ENCODE measurements at places on chromosomes 13 and 19.

DNA sequence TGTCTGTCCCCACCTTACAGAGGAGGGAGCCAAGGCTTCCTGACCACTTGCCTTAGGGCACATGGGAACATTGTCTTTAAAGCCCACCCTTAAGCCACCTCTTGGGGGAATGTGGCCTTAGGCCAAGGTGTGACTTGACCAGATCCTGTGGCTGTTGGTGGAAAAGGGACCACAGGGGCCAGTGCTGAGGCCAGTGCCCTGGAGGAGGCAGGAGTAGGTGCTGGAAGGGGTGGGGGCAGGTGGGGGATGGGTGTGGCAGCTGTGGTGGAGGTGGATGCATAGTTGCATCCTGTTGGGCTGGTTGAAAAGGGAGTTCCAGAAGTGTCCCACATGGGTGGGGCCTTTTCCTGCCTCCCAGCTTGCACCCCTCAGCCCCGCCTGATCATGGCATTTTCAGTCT is 44.8 kb downstream of the DNM2 start:
- no peak for DNase-seq

DNA sequence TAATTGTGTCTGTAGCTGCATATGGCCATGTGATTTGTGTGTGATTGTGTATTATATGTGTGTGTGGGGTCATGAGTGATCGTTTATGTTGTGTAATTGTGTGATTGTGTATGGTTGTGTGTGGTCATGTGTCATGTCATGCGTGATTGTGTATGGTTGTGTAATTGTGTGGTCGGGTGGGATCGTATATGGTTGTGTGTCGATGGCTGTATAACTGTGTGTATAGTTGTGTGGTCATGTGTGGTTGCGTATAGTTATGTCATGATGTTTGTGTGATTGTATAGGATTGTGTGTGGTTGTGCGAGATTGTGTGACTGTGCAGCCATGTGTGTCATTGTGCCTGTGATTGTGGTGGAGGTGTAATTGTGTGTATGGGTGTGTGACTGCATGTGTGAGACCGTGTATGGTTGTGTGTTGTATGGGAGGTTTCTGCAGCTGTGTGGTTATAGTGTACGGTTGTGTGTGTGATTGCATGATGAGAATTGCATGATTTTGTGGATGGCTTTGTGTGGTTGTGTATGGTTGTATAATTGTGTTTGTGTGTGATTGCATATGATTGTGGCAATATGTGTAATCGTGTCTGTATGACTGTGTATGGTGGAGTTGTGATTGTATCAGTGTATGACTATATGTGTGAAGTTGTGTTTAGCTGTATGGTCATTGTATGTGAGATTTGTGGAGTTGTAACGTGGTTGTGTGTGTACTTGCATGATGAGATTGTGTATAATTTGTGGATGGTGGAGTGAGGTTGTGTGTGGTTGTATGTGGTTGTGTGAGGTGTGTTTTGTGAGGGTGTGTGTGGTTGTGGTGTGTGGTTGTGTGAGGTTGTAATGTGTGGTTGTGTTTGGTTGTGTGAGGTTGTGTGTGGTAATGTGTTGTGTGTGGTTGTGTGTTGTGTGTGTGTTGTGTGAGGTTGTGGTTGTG is 2.2 kb downstream of the TMPRSS9 start:
- no peak for DNase-seq

GRCh38 chr19:18340190-18340989 is at the start of gene PGPEP1:
PGPEP1 (plus strand) TSS chr19:18340598; CDS start chr19:18340682, 84 bp downstream.
- DNase-seq = no peak

GRCh38 chr13:94120878-94121277 is 358.6 kb downstream of the DCT start:
- no peak for DNase-seq

DNA sequence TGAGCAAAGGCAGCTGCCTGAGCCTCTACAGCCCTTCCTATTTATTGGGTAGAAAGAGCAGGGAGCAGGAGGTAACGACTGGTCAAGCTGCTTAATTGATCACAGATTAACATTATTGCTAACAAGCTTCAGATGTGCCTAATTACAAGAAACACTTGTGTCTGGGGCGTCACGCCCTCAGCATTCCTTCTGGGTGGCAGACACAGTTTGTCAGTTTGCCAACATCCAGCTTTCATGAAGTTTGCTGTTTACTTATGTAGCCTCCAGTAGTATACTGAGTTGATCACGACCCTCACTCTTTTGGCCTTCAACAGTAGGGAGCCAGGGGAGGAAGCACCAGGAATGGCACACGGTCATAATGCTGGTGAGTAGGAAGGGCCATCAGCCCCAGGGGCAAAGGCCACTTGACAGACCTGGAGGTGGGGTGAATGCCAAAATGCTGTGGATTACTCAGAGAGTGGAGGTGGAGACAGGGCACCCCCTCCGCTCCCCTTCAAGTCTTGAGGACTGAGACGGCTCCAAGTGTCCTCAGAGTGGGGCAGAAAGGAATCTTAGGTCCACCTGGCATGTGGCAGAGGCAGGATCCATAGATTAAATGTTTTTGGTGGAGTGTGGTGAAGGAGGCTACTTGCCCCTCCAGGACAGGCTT is 34.9 kb upstream of the PSPC1 start:
- no peak for DNase-seq

DNA sequence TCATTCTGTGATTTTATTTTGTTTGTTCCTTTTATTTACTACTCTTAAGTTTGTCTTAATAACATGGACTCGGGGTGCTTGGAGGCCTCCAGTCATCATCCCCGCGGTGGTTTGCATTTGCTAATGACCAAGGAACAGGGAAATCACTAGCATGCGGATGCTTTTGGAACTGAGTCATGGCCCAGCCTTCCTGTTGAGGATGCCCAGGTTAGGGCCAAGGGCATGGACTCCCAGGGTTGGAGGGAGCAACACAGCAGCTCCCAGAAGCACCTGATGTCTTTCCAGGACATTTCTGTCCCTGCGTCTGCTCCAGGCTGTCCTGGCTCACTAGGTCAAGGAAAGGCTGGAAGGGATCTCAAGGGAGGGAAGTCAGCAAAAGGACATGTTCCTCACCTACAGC is 423.7 kb upstream of the TSHZ3 start:
- no peak for DNase-seq

- no peak for DNase-seq
Observed at GRCh38 chr13:105365021-105365550, 1170.4 kb downstream of the EFNB2 start.

DNA sequence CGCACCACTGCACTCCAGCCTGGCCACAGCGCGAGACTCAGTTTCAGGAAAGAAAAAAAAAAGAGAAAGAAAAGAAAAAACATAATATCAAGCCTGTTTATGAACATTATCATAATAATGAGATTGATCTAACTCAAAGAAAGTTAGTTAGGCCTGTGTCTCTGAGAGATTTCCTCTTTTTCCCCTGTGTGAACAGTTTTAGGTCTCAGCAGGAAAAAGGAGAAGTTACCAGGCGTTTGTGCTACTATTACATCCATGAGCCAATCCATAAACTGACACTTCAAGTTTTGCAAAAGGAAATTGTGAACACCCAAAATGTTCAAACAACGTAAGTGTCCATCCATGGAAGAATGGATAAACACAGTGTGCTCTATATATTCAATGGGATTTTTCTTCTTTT is 3.8 kb downstream of the TARM1 start:
- DNase-seq = no peak

GRCh38 chr13:58313219-58313618 is 681.7 kb downstream of the PCDH17 start:
- no peak for DNase-seq

- no peak for DNase-seq
Observed at GRCh38 chr13:34458756-34459715, 483.0 kb upstream of the NBEA start.

DNA sequence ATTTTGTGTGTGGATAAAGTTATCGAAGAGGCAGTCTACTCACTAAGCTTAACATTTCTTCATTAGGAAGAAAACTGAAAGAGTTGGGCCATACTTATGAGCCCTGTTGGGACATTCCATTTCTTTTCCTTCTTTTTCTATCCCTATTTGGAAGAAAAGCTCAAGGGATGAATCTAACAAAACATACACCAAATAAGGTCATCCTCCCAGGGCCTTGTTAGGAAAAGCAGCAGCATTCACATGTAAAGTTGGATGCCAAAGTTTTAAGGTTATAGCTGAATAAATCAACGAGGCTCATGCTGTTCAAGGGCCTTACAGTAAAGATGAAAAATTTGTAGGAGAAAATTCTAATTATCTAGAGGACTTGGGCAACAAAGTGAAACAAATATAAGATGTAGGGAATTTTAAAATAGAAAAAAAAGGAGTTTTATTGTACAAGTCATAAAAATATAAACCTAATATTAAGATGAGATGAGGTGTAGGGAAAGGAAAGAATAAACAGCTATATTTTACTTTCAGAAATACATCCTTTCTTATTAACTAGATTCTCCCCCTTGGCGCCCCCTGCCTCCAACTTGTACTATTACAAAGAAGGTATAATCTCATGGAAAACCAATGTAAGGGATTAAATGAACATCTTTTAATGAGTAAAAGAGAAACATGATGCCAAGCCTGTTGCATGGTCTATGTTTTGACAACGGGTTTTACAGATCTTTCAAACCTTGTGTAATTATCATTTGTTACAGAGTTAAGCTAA is 160.4 kb downstream of the PCDH20 start:
- DNase-seq = no peak

GRCh38 chr19:3189702-3190469 is 4.2 kb downstream of the NCLN start:
- no peak for DNase-seq

DNA sequence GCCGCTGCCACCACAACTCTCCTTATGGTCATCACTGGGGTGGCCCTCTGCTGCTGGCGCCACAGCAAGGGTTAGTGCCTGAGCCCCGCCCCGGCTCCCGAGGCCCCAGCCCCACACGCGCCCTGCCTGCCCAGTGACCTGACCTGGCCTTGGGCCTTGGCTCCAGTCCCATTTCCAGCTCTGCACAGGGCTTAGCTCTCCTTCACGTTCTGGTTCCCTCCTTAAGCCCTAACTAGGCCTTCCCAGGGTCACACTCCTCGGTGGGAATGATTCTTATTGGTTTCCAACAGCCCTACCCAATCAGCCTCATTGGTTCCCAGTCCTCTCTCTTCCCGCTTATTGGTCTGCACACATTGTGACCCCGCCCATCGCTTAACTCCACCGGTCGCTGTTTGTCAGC is 5.8 kb downstream of the KIRREL2 start:
- DNase-seq = no peak

GRCh38 chr19:18543814-18544475 is 572 bp upstream of the FKBP8 start:
- DNase-seq = no peak

DNA sequence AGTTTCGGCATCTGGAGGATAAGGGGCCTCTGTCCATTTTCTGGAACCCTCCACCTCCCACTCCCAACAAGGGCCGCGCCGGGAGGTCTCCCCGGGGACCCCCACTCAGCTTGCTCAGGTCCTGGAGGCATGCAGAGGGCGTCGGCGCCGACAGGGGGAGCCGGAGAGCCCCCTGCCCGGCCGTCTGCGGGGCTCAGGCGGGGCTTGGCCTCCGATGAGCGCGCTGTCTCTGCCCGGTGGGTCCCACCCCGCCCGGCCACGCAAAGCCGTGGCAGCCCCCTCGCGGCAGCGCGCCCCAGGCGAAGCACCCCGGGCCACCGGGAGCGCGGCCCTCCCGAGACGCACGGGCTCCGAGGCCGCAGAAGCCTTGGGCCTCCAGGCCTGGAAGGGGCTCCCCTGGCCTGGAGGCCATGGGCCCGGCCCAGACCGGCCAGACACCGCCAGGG is 149.7 kb upstream of the ZNF536 start:
- DNase-seq = no peak

- DNase-seq = no peak
Observed at GRCh38 chr13:56351041-56351440, 789.7 kb upstream of the PRR20A start.

- DNase-seq = no peak
Observed at GRCh38 chr19:12611361-12611699, 610 bp downstream of the ZNF791 start.

- DNase-seq = no peak
Observed at GRCh38 chr13:103272770-103273169, 206.6 kb upstream of the SLC10A2 start.

GRCh38 chr19:41699231-41699967 is 9.0 kb upstream of the CEACAM5 start:
- DNase-seq = no peak

DNA sequence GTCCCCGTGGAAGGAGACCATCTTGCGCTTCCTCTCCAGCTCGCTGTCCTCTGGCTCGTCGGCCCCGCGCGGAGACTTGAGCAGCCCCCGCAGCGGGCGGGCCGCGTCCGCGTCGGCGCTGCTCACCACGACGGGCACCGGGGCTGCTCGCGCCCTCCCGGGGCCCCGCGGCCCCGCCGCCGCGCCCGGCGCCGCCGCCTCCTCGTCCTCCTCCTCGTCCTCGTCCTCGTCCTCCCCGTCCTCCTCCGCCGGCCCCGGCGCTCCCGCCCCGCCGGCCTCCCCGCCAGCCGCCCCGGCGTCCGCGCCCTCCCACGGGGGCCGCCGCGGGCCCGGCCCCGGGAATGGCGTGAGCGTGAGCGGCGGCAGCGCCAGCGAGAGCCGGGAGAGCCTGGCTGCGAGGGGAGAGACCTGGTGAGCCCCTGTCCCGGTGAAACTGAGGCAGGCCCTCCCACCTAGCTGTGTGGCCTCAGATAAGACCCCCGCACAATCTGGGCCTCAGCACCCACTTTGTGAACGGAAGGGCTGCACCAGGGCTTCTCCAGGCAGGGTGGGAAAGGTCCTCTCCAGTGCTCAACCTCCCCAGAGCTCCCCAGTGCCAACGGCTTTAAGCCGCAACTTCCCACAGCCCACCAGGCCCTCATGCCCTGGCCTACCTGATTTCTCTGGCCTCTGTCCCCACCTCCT is 17.8 kb downstream of the LMTK3 start:
- no peak for DNase-seq

GRCh38 chr13:43343645-43344044 is 320.3 kb downstream of the DNAJC15 start:
- DNase-seq = no peak

- no peak for DNase-seq
Observed at GRCh38 chr19:41886761-41887710, 4.1 kb downstream of the ARHGEF1 start.

DNA sequence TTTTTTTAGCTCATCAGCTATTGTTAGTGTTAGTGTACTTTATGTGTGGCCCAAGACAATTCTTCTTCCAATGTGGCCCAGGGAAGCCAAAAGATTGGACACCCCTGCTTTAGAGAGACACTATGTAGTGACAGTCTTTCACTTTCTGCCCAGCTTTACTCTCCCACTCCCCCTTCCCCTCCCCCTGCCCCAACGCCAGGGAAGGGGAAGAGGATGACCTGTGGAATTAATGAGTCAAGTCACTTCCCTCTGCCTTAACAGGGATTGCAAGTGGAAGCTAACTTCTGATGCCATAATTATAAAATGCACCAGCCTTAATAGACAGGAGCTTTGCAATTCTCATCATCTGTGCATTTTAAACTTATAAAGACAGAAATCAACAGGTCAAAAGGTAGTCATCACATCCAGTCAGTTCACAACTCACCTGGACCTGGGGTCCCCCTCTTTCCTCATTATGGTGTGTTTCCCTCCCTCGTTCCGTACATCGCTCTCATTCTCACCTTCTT is 1.6 kb downstream of the ZNF415 start:
- no peak for DNase-seq
